Fibroblast of skin of right biceps (primary cell): ENCODE measurements at places on chromosomes 3 and 15.

DNA sequence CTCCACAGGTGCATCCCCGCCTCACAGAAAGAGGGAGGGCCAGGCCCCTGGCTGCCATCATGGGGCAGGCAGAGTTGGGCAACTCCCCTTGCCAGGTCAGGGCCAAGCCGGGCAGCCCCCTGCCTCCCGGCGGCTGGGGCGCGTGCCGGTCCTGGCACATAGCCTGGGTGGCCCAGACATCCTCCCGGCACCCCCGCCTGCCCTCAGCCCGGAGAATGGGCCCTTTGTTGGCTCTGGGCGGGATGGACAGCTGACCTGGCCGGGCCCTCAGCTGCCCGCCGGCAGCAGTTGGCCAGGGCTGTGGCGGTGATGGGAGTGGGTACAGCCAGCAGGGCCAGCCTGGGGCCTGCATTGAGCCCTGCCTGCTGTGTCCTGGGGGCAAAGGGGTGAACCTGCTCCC is 16.5 kb downstream of the PLXNA1 start:
- DNase-seq, result no peak

GRCh38 chr3:129607391-129608068 is 1.1 kb upstream of the PLXND1 start:
- no peak for DNase-seq

DNA sequence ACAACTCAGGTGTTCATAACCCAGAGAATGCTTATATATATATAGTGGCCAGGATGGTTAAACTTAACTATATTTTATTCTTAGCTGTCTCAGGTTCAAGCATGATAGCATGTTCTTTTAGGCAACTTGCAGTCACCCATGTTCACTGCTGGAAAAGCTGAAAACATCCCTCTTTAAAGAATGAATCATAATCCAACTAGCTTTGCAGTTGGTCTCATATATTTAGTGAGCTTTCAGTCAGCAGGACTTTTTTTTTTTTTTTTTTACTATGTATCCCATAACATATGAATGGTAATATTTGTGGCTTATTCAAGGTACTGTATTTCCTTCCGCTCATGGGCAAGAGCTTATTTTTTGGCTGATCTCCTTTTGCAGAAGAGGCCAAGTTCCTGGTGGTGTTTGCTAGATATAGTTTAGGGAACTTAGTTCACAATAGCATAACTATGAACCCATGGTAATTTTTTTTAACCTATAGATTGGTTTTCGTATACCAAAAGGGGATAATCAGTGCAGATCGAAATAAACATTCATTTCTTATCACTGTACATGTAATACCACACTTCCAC is 77.6 kb downstream of the CMSS1 start:
- DNase-seq, result peak; percentile 76

DNA sequence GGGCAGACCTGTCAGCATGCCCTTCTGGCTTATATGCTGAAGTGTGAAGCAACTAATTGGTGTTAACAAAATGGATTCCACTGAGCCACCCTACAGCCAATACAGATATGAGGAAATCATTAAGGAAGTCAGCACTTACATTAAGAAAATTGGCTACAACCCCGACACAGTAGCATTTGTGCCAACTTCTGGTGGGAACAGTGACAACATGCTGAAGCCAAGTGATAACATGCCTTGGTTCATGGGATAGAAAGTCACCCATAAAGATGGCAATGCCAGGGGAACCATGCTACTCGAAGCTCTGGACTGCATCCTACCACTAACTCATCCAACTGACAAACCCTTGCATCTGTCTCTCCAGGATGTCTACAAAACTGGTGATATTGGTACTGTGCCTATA is 9.4 kb downstream of the PIK3CB start:
- no peak for DNase-seq

- DNase-seq, result peak; percentile 50
Observed at GRCh38 chr3:187836823-187837770, 91.8 kb upstream of the BCL6 start.

GRCh38 chr15:69323893-69324430 is 25.2 kb downstream of the PAQR5 start:
- DNase-seq, result no peak

GRCh38 chr3:115623044-115623868 is at the start of gene GAP43:
Gene GAP43 (plus strand): TSS chr3:115623510. CDS start chr3:115623690, 180 bp downstream.
- peak; percentile 85 for DNase-seq

GRCh38 chr3:52925405-52926313 is 28.3 kb upstream of the STIMATE start:
- DNase-seq, result no peak

- DNase-seq, result peak; percentile 96
Observed at GRCh38 chr3:64188810-64189560, 36.3 kb downstream of the PRICKLE2 start.

DNA sequence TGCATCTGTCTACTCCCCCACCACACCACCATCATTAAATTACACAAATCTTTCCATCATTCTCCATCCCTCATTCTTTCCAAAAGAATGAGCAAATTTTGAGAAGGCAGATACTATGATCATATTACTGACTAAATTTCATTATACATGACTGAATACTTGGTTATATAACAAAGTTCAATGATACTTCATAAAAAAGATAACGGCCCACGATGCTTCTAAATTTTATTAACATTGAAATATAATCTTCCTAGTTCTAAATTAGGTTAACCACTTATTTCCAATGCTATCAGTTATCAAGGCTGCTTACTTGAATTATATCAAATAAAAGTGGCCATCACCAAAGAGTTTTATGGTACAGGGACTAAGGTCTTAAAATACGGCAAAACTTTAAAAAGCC is 13.5 kb downstream of the HERC1 start:
- no peak for DNase-seq

- peak; percentile 79 for DNase-seq
Observed at GRCh38 chr15:79431636-79432344, at the start of gene MINAR1. Gene MINAR1 (plus strand): TSS chr15:79432336. CDS start chr15:79456148, 23,812 bp downstream.

- no peak for DNase-seq
Observed at GRCh38 chr15:45133561-45133920, 3.7 kb downstream of the DUOX1 start.

GRCh38 chr15:84899750-84900149 is 15.3 kb downstream of the SLC28A1 start:
- DNase-seq, result no peak

- peak; percentile 69 for DNase-seq
Observed at GRCh38 chr3:87207460-87207859, 19.6 kb upstream of the CHMP2B start.

GRCh38 chr3:161351330-161351729 is 20.0 kb downstream of the SPTSSB start:
- DNase-seq, result no peak

DNA sequence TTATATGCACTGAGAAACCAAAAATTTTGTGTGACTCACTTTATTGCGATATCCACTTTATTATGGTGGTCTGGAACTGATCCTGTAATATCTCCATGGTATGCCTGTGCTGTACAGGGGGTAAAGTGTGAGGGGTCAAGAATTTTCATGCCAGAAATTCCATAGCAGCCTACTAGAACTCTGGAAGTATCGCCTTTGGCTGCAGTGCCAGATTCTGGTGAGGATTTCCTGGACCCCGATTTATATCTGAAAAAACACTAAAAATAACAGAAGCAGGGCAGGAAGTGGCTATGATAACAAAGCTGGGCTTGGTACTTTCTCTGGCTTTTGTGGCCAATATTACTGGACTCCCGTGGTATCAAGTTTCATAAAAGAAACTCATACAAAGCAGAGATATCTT is 36.4 kb downstream of the CCDC80 start:
- peak; percentile 90 for DNase-seq

DNA sequence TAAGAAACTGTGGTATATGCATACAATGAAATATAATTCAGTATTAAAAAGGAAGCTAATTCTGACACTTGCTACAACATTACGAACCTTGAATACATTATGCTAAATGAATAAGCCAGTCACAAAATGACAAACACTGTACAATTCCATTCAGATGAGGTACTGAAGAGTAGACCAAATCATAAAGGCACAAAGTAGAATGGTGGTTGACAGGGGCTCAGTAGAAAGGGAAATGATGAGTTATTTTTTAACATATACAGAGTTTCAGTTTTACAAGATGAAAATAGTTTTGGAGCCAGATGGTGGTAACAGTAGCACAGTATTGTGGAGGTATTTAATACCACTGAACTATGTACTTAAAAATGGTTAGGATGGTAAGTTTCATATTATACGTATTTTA is 254.6 kb upstream of the RBMS3 start:
- no peak for DNase-seq

- DNase-seq, result no peak
Observed at GRCh38 chr15:77831986-77832385, 199.3 kb upstream of the LINGO1 start.
